ENCODE measurements at places on chromosomes 7 and 10.

- H3K27me3 ChIP-seq = no peaks in the 10 kb centered on the region
- no peak overlapping the region for H3K27ac ChIP-seq
- no peaks in the 10 kb centered on the region for H3K4me1 ChIP-seq
- H3K4me3 ChIP-seq = no peak overlapping the region
- H3K36me3 ChIP-seq = no peaks in the 10 kb centered on the region
These were observed 209.1 kb downstream of the TRIL start for GRCh38 chr7:28748933-28749584.

GRCh38 chr10:77563638-77564270, 73.9 kb downstream of the KCNMA1 start:
- peak; percentile 35 for DNase-seq
- H3K36me3 ChIP-seq = no peaks in the 10 kb centered on the region

DNA sequence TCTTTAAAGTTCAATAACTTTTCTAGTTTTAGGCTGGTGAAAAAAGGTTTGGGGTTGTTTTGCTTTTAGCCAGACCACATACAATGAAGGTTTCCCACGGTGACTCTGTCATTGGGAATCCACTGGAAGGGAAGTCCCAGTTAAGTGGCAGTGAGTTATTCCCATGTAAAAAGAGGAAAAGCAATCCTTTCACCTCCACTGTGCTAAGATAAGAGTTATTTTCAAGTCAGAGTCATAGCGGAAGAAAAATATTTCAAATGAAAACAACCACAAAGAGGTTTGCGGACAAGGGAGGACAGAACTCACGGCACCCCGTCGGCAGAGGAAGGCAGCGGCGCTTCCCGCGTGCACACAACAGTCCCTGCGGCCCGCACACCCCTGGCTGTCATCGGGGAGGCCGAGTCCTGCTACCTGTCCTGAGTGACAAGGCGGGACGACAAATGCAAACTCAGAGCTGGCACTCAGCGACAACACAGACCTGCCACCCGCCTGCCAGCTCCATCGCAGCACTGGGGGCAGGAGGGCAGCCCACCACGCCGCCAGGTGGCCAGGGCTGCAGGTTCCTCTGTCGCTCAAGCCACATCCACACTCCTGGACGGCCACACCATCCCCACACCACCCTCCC, 9.3 kb upstream of the PAPOLB start:
- no peak overlapping the region for H3K27ac ChIP-seq
- no peak overlapping the region for H3K4me3 ChIP-seq
- peaks cover 3% of the 10 kb centered on the region for H3K4me1 ChIP-seq
- DNase-seq = no peak
- H3K36me3 ChIP-seq = no peaks in the 10 kb centered on the region

DNA sequence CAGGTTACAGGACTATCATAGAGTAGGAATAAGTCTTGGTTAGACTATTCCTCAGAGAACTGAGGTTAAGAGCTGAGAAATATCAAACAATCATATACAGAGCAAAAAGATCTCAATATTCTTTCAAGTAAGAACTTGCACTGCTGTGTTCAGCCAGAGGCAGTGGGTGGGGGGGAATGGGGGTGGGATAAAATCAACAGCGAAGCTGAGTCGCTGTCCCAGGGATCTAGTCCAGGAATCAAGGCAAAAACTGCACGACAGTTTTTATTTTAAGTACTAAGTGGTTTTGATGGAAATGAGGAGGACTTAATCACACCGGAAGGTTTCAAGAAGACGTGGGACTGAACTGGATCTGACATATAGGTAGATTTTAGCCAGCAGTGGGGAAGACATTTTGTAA, 159.1 kb downstream of the SRPK2 start:
- DNase-seq = no peak
- no peaks in the 10 kb centered on the region for H3K36me3 ChIP-seq
- no peaks in the 10 kb centered on the region for H3K27me3 ChIP-seq
- no peak overlapping the region for H3K27ac ChIP-seq

Measured in hepatocyte (in vitro differentiated cells).